ENCODE measurements at places on chromosomes 3 and 15. TPM values are rescaled to one million over a fixed set of nuclear protein-coding genes. Genes with fewer than 3 reads are reported as not detected.

Gene CELF6
- 7.1 TPM for total RNA-seq

- H3K36me3 ChIP-seq = no peaks in the 10 kb centered on the region
- peaks cover 23% of the 10 kb centered on the region for H3K4me1 ChIP-seq
- H3K4me3 ChIP-seq = no peak overlapping the region
- H3K27me3 ChIP-seq = no peaks in the 10 kb centered on the region
These were observed 8.4 kb upstream of the PPP1R2 start for GRCh38 chr3:195551381-195551978.

GRCh38 chr3:107596639-107597038 is 73.9 kb downstream of the BBX start:
- no peaks in the 10 kb centered on the region for H3K36me3 ChIP-seq
- H3K4me3 ChIP-seq = no peak overlapping the region
- H3K27ac ChIP-seq = no peak overlapping the region
- H3K4me1 ChIP-seq = peaks cover 24% of the 10 kb centered on the region

Gene RPL35A
- 371 TPM for total RNA-seq

GRCh38 chr15:34039790-34040113 is 748 bp upstream of the AVEN start:
- H3K36me3 ChIP-seq = no peaks in the 10 kb centered on the region
- no peak for DNase-seq
- no peaks in the 10 kb centered on the region for H3K27me3 ChIP-seq

Gene ROBO2
- total RNA-seq = 11.0 TPM

GRCh38 chr15:60255390-60255789 is 142.4 kb downstream of the ANXA2 start:
- no peak overlapping the region for H3K27ac ChIP-seq
- H3K4me1 ChIP-seq = no peaks in the 10 kb centered on the region
- H3K4me3 ChIP-seq = no peak overlapping the region

Gene KCNH8
- 2.0 TPM for total RNA-seq

DNA sequence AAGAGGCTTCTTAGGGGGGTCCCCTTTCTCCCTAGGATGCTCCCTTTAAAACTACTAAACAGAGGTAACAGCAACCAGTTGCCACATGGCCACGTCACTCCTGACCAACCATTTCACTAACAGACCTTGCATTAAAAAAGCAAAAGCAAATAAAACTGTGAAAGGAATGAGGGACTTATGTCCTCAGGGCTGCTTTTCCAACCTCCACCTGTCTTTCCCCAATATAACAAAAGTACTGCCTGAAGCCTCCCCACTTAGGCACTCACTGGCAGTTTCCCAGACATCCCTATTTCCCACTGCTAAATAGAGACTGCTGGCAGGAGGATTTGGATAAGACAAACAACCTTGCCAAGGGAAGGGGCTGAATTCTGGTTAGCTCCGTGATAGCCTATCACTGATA is 130.3 kb downstream of the ATP8B4 start:
- H3K27ac ChIP-seq = peak overlapping the region; percentile 15
- DNase-seq = no peak
- peaks cover 26% of the 10 kb centered on the region for H3K4me1 ChIP-seq
- H3K27me3 ChIP-seq = no peaks in the 10 kb centered on the region

- no peak overlapping the region for H3K4me3 ChIP-seq
- no peaks in the 10 kb centered on the region for H3K4me1 ChIP-seq
- no peak overlapping the region for H3K27ac ChIP-seq
- no peak for DNase-seq
These were observed 111.9 kb downstream of the SLC9A9 start for GRCh38 chr3:143736205-143736997.

DNA sequence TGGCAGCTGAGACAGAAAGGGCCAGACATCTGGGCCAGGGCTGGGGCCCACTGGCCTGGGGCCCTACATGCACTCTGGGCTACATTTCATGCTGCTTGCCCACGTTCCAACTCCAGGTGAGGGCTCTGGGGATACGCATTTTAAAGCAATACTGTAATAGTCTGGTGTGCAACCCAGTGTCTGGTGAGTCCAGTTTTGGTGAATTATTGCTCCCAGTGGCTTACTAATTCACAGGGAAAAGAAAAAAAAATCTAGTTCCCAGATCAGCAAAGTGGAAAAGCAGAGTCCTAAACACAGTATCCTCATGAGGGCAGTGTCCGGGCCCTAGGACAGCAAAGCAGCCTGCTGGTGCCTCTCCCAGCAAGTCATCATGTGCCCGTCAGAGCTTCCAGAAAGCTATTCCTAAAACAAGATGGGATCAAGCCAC is 82.4 kb downstream of the CCNL1 start:
- H3K4me3 ChIP-seq = no peak overlapping the region
- peaks cover 25% of the 10 kb centered on the region for H3K4me1 ChIP-seq
- H3K27ac ChIP-seq = peak overlapping the region; percentile 65
- no peak for DNase-seq

Gene RASL12
- total RNA-seq = 85.7 TPM

Gene CHRNA5
- total RNA-seq = 8.8 TPM

DNA sequence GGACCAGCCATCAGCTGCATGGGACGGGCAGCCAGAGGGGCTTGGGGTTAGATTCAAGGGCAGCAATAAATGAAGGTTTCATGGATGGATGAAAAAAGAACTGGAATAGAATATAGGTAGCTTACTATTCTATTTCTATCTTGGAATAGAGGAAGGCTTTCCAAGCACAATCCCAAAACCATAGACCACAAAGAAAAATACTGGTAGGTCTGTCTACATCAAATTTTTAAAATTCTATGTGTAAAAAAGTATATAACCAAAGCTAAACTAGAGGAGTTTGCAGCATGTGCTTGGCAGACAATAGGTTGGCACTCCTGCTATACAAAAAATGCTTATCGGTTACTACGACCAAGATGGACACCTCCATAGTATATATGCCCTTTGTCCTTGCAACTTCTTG is 7.2 kb upstream of the FBLN2 start:
- no peak for DNase-seq
- H3K36me3 ChIP-seq = no peaks in the 10 kb centered on the region
- H3K27me3 ChIP-seq = no peaks in the 10 kb centered on the region
- peak overlapping the region; percentile 85 for H3K27ac ChIP-seq
- no peak overlapping the region for H3K4me3 ChIP-seq

DNA sequence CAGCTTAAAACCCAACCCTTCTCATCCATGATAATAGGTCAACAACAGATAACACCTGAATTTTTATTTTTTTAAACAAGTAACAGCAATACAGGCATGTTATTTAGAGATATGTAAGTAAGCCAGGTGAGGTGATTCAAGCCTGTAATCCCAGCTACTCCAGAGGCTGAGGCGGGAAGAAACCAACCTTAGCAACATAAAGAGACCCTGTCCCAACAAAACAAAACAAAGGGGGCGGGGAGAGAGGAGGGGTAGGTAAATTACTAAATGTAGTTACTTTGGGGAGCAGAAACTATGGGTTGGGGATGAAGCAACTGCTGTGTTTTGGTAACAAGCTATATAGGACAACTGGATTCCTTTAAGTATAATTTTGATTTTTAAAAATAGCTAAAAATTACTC is 47.0 kb downstream of the GNB4 start:
- no peak overlapping the region for H3K27ac ChIP-seq
- no peaks in the 10 kb centered on the region for H3K4me1 ChIP-seq
- no peak for DNase-seq

DNA sequence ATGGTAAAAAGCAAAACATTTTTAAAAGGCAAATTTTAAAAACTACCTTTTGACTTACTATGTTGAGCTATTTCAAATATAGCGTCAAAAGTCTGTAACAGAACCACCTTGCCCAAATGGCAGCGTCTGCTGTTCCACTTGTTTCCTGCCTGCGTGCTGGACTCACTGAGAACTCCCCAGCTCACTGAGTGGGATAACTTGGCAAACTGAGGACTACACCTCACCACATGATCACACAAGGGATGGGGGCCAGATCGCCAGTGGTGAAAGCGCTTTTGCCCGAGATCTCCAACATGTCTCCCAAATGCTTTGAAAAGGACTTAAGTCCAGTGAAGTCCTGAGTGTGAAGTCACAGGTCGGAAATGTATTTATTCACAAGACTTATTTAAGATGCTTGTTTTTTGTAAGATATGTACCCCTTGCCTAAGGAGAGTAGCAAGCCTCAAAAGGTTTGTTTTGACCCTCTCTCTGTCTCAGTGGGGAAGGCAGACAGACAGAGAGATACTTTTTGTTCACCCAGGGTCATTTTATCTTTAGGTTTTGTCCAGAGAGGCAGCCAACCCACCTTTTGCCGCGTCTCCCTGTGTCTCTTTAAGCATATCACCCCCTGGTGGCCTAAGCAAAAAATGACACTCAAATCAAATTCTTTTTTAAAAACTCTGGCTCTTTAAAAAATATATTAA is 192.6 kb downstream of the PDZRN3 start:
- H3K36me3 ChIP-seq = no peaks in the 10 kb centered on the region
- peaks cover 53% of the 10 kb centered on the region for H3K4me1 ChIP-seq
- no peak overlapping the region for H3K4me3 ChIP-seq
- DNase-seq = no peak
